ENCODE measurements at places on chromosomes 1 and 21. TPM values are rescaled to one million over a fixed set of nuclear protein-coding genes. Genes with fewer than 3 reads are reported as not detected.

Gene ACTN2
- total RNA-seq: 0.05 TPM

Gene EXOSC10
- total RNA-seq: 49.5 TPM

Gene NUDT4B
- total RNA-seq: 11.6 TPM

Gene FCRLB
- 1.9 TPM for total RNA-seq

GRCh38 chr1:66351913-66352312, 182.0 kb upstream of the SGIP1 start:
- peak; percentile 32 for DNase-seq

- DNase-seq: peak; percentile 85
Observed at GRCh38 chr1:238898856-238899255, 487.5 kb upstream of the CHRM3 start.

DNA sequence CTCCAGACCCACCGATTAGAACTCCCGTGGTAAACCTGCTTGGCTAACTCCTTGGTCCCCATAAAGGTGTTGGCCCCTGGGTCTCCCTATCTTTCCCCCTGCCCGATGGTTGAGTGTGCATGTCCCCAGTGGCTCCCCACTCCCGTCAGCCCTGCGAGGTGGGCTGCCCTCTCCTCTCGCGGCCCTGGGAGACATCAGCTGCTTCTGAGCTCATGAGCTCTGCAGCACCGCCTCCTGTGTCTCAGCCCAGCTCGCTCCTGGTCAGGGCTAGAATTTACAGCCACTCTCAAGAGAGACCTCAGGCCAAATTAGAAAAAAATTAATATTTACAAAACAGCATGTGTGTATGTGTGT, 15.9 kb upstream of the ZBTB21 start:
- no peak for DNase-seq
